Iris pigment epithelial cell (primary cell): ENCODE measurements at places on chromosomes 4 and X.
A peak's percentile ranks its signal among the peaks of the same experiment; 100 is the strongest.

DNA sequence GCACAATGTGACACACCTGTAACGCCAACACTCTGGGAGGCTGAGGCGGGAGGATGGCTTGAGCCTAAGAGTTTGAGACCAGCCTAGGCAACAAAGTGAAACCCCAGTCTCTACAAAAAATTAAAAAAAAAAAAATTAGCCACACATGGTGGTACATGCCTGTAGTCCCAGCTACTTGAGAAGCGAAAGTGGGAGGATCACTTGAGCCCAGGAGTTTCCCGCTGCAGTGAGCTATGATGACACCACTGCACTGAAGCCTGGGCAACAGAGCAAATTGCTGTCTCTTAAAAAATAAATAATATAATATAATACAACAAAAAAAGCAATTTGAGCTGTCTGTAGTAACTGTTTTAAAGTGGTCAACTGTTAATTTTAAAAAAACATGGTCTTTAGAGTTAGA is 13.2 kb downstream of the SPOCK3 start:
- no peak for DNase-seq

GRCh38 chrX:22060415-22061280 is 28.5 kb downstream of the PHEX start:
- peak; percentile 19 for DNase-seq

GRCh38 chrX:17081511-17081910 is 135.1 kb downstream of the REPS2 start:
- peak; percentile 8 for DNase-seq

GRCh38 chr4:70901607-70901983 is 574 bp upstream of the MOB1B start:
- DNase-seq = no peak

- no peak for DNase-seq
Measured at GRCh38 chrX:39017077-39017476, 215.8 kb downstream of the MID1IP1 start.

DNA sequence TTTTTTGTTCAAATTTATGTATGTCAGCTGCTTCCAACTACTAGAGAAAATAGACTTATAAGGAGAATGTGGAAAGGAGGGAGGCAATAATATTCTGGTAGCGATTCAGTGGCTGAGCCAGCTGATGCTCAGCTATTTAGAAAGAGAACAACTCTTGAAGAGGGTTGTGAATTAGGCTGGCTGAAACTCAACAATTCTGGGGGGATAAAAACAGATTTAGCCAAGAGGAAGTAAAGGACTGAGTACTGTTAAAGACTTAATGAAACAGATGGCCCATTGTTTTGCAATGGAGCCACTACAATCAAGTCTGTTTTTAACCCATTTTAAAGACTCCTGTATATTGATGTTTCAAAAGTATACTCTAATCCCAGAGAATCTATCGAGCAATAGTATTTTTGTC is 1058.9 kb downstream of the C4orf33 start:
- DNase-seq = no peak

- no peak for DNase-seq
Measured at GRCh38 chr4:80615099-80615498, 279.6 kb downstream of the CFAP299 start.

DNA sequence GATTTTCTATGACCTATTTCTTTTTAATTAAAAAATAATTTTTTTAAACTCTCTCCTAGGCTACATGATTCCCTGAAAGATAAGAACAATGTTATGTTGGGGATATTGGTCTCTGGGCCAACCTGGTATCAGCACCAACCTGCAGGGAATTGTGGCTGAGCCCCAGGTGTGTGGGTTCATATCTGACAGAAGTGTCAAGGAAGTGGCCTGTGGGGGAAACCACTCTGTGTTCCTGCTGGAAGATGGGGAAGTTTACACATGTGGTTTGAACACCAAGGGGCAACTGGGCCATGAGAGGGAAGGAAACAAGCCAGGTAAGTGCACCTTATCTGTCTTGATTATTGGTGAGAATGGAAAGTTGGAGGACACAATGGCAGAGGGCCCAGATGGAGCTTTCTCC is 13.5 kb downstream of the HERC3 start:
- no peak for DNase-seq

DNA sequence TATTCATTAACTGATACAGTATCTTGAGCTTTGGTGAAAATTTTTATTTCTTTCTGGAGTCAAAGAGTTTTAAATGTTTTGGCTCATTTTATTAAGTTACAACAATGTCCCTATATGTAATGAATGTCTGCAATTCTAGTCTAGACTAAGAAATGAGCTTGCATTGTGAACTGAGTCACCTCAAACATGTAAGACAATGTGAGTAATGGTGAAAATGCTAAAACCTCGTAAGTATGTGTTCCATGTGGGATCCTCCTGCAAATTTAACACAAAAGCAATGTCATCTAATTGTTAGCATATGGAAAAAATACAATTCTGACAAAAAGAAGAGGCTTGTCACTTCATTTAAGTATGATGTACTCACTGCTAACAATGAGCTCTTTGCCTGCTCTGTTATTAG is 480.5 kb upstream of the FSTL5 start:
- DNase-seq = peak; percentile 23

GRCh38 chr4:58541926-58542325 is 1431.7 kb upstream of the IGFBP7 start:
- no peak for DNase-seq

DNA sequence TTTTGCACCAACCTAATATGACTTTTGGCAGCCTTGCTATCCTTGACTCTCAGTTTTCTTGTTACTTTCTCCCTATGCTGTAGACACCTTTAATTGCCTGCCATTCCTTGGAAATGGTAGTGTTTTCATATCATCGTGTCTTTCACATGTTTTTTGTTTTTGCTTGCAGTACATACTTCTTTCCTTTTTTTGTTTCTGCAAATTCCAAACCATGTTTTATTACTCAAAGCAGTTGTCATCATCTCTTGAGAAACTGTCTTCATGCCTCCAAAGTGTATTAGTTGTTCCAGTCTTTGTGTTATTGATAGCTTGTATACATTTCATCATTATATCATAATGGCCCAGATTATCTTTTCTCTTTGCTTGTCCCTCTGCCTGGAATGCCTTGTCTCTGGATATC is 57.1 kb downstream of the PDLIM5 start:
- no peak for DNase-seq

GRCh38 chr4:68129793-68130192 is at the start of gene TMPRSS11F:
Gene TMPRSS11F (minus strand): TSS chr4:68129869. CDS start chr4:68129820, 49 bp downstream.
- DNase-seq = no peak

- no peak for DNase-seq
Measured at GRCh38 chrX:135168486-135168885, 2.7 kb downstream of the CT55 start.

DNA sequence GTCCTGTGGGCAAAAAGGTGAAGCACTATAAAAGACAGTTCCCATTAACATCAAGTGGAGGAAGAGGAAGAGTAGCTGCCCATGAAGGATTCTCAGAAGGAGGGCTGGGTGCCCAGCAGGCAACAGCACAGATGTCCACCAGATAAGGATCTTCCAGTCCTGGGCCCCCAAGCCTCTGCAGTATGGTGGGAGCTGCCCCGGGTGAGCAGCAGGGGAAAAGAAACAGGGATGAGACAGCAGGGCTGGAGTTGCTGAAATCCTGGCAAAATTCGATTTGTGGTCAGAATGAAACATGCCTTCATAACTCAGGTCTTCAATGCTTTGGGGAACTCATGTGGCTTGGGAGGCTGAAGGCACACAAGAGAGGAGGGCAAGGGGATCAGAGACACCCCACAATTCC is 94.6 kb downstream of the RASL11B start:
- DNase-seq = no peak

GRCh38 chr4:82770607-82771006 is 28.0 kb downstream of the SCD5 start:
- DNase-seq = no peak

- DNase-seq = no peak
Measured at GRCh38 chr4:73702796-73703287, 37.5 kb upstream of the CXCL8 start.

DNA sequence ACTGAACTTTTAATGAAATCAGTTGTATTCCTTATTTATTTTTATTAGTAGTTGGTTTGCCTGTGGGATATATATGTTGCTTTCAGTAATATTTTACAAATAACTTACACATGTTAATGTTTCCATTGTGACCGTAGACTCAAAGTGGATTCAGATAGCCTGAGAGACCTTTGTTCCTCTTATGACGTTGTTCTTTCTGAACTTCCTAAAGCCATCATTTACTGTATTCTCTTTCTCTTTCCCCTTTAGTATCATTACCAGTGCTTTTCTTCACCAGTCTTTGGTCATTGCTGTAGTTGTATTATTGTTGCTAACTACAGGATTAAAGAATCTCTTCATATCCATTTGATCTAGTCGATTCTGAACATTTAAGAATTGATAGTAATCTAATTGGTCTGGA is 4.3 kb downstream of the STIM2 start:
- no peak for DNase-seq

DNA sequence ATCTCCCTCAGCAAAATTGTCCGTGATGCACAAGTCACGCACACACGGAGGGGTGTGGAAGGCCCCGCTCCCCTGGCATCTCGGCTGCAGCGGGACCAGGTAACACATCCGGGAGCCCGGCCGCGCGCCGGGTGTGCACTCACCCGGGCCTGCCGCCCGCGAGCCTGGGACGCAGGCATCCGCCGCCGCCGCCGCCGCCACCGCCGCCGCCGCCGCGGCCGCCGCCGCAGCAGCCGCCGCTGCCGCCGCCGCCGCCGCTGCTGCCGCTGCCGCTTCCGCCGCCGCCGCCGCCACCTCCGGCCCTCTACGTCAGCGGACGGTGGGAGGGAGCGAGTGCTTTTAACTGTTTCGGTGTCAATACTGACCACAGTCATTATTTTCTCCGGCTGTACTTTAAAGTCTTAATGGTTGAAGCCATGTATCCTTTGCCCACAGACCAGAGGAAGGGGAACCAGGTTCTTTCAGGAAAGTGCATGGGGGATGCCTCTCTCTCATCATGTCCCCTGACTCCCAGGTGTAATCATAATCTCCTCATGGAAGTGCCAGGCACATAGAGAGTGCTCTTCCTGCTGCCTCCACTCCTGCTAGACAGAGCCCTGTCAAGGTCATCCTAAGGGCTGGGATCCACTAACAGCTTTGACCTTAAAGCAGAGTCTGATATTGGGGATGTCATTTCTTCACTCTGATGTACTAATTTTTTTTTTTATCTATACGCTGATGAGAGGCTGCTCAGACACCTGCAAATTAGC is 38.0 kb downstream of the MAGEE2 start:
- peak; percentile 36 for DNase-seq

DNA sequence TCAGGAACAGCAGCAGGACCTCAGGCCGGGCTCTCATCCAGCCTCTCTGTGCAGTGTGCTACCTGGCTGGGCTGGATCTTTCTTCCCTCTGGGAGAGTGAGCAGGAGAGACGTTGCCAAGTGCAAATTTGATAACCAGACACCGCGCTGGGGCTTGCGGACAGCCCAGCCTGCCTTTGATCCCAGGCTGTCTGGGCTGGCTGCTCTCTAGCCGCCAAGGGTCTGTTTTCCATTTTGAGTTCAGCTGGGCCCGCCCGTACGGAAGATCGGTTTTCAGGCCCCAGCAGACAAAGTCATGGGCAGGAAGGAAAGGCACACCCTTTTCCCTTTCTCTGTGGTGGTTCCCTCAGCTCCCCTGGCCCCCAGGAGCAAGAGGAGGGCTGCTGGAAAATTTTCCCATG is 90.2 kb downstream of the CPZ start:
- no peak for DNase-seq

GRCh38 chr4:16169490-16169889 is 56.8 kb downstream of the TAPT1 start:
- DNase-seq = no peak

- peak; percentile 19 for DNase-seq
Measured at GRCh38 chr4:150782311-150782710, 200.4 kb downstream of the MAB21L2 start.

DNA sequence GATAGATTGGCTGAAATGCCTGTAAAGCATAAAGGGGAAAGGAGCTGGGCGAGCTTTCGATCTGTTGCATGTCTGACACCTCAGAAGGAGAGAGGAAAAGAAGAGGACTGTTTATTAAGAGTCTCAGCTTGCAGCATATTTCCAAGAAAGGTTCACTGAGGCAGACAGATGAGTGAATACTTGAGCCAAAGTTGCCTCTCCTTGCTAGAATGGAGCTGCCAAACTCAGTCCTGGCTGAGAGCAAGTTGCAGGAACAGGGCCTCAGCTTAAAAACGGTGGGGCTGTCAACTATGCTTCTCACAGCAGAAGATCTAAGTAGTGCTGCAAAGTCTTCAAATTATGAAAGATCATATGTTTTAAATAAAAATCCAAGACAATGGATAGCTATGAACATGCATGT is 707.5 kb downstream of the PCDH7 start:
- no peak for DNase-seq

- no peak for DNase-seq
Measured at GRCh38 chr4:33187035-33187434, 2466.9 kb downstream of the PCDH7 start.

- DNase-seq = no peak
Measured at GRCh38 chrX:123731987-123732669, 724 bp downstream of the THOC2 start.

- no peak for DNase-seq
Measured at GRCh38 chr4:70619288-70619687, 9.3 kb upstream of the ENAM start.

- no peak for DNase-seq
Measured at GRCh38 chrX:118536204-118536603, 40.6 kb downstream of the DOCK11 start.

DNA sequence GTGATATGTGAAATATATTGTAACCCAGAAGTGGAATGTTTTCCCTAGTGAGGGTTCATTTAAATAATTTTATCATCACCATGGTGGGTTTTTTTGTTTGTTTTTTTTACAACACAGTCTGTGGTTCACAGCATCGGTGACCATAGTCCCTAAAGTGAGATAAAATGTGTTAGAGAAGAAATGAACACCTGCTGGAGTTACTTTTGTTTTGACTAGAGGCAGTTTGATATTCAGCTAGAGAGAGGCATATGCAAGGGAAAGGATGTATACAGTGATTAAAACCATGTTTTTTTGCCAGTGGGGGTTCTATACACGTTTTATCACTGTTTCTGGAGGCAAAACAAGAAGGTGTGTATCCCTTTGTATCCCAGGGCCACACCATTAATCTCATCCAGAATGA is 541.5 kb downstream of the PCDH7 start:
- DNase-seq = no peak

- DNase-seq = peak; percentile 59
Measured at GRCh38 chr4:166675411-166675810, 558.9 kb downstream of the SPOCK3 start.

- no peak for DNase-seq
Measured at GRCh38 chr4:62262676-62263075, 1062.5 kb downstream of the ADGRL3 start.

DNA sequence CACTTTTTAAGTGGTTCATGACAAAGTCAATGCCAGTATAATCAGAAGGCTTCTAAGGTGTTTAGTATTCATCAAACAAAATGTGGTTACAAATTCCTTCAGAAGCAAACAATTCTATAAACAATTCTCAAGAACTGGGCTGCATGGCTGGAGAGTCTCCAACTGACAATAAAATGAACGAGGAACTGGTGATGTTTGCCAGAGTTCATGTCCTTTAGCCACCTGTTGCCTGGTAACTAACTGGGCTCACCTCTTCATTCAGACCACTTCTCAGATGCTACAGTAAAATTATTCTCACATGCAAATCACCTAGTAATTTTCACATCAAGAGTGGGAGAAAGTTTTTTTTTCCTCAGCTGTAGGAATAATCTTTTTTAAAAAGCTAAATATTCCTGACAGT is 53.3 kb downstream of the CAMK2D start:
- peak; percentile 49 for DNase-seq
